ENCODE measurements at places on chromosomes 6 and 20.

- DNase-seq: no peak
Measured at GRCh38 chr6:149362289-149362688, 37.8 kb upstream of the SUMO4 start.

- DNase-seq: no peak
Measured at GRCh38 chr6:107185391-107185970, 70.2 kb upstream of the BEND3 start.

DNA sequence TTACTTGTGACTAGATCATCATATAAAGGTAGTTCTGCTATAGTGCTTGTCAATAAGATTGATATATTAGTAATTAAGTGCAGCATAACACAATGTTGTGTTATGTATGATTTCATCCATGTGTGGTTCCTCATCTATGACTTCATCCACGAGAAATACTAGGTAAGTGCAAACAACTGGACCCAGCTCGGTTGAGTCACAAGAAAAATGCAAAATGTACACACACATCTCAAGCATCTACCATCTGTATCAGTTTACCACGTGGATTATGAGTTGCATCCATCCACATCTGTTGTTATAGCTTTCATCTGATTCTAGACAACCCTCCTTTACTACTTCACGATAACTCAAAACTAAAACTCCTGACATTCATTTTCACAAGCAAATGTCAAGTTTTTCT, 517.0 kb upstream of the CITED2 start:
- DNase-seq: no peak

DNA sequence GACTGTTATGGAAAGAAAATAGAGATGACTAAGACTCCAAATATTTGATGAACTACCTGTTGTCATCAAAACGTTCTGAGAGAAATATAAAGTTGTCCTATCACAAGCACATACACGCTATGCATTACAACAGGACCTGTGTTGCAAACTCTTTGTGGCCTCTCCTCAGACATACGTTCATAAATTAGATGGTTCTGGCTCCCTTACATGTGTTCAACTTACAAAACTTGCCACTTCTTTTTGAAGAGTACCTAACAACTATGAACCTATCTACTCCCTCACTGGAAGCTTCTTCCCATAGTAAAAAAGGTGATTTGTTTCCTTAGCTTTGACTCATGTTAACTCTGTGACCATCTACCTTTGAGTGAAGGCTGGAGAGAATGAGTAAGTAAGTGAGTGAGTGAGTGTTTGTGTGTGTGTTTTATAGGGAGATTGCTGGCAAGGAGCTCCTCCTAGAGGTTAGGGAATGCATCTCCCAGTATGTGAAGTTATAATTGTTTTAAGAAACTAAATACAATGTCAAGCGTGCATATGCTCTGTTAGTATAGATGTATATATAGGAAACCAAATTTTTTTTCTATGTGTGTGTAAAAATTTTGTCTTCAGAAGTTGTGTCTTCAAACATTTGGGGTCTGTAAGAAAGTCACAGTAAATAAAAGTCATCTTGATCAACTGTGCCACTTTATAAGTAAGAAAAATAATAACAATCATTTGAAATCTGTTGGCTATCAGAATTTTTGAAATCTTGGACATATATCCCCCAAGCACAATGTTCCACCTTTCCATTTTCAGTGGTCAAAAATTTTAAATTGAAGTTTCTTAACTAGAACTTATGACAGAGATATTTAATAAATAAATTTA, 1211.1 kb upstream of the GJE1 start:
- peak; percentile 8 for DNase-seq

Data from frontal cortex (tissue), 4 donors.